ENCODE measurements at places on chromosomes 5 and 9.

- no peak for DNase-seq
Measured at GRCh38 chr5:81751836-81752643, 1.1 kb upstream of the SSBP2 start.

- DNase-seq: no peak
Measured at GRCh38 chr5:91168859-91169258, 214.3 kb downstream of the ARRDC3 start.

DNA sequence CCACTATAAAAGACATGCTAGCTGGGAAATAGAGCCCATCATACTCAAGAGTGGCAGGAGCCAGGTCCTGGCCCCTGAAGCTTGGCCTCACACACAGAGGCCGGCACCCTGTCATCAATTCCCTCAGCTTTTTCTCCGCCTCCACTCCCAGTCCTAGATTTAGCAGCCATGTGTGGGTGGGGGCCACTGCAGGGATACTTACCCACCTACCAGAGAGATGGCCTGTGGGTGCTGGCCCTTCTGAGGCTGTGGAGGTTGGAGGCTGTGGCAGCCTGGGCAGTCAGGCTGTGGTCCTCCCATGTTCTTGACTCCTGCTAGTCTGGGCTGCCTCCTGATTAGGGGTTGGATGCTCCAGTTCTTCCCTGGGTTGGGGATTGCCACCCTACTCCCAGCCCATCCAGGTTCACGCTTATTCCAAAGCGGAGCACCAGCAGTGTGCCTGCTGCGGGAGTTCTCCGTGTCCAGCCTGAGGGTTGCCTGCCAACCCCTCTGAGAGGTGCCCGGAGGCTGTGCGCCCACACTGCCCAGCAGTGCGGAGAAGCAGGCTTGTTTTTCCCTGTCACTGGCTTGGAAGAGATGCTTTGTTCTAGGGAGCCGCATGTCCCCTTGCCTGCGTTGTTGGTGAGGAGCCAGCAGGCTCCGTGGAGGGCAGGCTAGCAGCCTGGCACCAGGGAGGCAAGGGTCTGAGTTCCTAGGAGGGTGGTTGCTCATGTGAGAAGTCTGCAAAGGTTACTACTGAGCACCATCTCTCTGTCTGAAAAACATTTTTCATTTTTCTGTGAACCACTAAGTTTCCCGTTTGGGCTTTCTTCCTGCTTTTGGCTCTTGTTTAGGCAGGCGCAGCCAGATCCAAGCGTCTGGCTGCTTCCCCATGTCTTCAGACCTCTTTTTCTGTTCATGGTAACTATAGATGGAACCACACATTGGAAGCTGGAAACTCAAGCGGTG is 7.5 kb downstream of the SLC22A5 start:
- DNase-seq: no peak

- DNase-seq: no peak
Measured at GRCh38 chr5:163105456-163105855, 331.9 kb upstream of the CCNG1 start.

DNA sequence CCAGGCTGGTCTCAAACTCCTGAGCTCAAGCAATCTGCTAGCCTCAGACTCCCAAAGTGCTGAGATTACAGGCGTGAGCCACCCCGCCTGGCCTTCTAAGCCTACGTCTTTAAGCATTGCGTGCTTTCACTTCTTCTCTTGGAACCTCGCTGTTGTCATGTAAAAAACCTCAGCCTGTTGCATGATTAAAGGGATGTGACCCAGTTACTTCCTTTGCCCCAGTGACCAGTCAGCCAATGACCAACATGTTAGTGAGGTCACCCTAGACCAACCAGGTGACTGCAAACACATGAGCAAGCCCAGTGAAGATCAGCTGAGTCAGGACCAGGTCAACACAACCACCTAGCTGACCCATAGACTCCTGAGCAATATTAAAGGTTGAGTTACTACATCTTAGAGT is 10.5 kb downstream of the KIF4B start:
- no peak for DNase-seq

- DNase-seq: no peak
Measured at GRCh38 chr9:121771418-121771817, 120.0 kb downstream of the DAB2IP start.

DNA sequence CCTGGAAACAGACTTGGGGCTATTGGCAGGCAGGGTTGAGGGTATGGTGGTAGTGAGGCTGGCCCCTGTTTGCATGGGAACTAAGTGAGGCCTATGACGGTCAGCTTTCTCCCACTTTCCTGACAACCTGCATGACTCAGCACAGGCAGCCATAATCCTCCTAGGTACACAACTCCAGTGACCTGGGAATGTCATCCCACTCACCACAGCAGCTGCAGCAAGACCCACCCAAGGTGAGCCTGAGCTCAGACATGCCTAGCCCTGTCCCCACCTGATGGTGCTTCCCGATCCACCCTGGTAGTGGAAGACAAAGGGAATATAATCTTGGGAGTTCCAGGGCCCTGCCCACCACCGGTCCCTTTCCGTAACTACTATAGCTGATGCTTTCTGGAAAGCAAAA is 178.7 kb downstream of the NDUFS4 start:
- DNase-seq: no peak

DNA sequence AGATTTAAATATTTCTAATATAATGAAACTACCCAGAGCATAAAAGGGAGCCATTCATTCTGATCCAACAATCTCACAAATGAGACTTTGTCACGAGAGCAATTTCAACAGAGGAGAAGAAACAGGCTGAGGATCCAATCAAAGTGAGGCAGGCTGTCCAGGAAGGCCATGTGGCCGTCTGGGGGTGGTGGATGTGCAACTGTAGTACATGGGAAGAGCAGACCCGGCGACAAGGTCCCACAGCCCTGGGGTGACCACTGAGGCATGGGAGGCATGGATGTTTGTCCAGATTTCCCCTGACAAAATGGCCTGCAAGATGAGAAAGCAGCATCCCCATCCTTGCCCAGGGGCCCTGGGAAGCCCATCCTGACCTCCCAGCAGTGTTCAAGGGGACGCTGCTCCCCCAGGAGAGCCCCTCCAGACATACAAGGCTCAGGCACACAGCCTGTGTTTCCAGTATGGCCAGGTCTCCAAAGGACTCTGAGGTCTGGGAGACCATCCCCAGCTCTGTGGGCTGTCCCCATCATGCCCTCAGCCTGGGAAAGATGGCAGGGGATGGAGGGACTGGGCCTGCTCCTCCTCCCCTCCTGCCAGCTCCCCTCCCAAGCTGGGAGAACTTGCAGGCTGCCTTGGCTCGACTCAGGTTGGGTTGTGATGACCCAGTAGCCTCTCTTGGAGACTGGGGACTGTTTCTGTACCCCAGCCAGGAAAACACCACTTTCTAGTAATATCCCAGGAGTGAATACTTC is 27.5 kb upstream of the FCN2 start:
- no peak for DNase-seq

DNA sequence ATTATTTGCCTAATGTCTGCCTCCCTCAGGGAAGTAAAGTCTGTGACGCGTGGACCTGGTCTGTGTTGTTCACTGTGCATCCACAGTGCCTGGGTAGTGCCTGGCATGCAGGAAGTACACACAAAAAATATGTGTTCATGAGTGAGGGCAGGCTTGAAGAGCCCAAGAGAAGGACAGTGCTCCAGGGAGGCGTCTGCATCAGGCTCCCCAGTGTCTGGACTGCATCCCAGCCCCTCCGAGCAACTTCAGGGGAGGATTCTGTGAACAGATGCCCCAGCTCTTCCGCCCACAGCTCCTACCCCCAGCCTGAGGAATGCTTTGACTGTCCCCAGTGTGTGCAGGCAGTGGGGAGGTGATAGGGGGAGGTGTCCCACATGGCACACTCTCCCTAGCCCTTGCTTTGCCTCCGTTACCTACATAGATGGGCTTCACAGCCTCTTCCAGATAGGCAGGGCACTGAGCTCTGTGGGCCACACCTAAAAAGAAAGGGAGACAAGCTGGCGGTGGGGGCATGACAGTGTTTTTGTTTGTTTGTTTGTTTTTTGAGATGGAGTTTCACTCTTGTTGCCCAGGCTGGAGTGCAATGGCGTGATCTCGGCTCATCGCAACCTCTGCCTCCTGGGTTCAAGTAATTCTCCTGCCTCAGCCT is 25.4 kb downstream of the IRF1 start:
- DNase-seq: no peak

DNA sequence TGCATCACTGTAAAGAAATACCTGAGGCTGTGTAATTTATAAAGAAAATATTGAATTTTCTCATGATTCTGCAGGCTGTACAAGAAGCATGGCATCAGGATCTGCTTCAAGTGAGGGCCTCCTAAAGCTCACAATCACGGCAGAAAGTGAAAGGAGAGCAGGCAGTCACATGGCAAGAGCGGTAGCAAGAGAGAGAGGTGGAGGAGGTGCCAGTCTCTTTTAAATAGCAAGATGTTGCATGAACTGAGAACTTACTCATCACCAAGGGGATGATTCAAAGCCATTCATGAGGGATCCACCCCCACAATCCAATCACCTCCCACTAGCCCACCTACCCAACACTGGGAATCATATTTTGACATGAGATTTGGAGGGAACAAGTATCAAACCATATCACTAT is 184.5 kb upstream of the PAPPA start:
- DNase-seq: no peak

DNA sequence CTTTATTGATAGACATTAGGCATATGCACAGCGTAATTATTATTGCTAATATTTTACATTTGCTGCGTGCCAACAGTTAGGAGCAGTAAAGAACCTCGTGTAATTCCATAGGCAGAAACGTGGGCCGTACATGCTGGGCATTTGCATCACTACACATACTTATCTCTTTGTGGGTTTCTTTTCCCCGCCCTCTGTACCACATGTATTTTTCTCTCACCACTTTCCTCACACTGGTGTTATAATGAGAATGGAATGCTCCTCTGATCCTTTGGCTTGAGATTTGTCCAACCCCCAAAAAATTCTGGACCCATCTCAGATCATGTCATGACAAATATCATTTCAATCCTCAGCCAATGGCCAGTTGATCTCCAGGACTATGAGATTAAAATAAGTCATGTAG is 1952.6 kb upstream of the WWC1 start:
- DNase-seq: no peak

DNA sequence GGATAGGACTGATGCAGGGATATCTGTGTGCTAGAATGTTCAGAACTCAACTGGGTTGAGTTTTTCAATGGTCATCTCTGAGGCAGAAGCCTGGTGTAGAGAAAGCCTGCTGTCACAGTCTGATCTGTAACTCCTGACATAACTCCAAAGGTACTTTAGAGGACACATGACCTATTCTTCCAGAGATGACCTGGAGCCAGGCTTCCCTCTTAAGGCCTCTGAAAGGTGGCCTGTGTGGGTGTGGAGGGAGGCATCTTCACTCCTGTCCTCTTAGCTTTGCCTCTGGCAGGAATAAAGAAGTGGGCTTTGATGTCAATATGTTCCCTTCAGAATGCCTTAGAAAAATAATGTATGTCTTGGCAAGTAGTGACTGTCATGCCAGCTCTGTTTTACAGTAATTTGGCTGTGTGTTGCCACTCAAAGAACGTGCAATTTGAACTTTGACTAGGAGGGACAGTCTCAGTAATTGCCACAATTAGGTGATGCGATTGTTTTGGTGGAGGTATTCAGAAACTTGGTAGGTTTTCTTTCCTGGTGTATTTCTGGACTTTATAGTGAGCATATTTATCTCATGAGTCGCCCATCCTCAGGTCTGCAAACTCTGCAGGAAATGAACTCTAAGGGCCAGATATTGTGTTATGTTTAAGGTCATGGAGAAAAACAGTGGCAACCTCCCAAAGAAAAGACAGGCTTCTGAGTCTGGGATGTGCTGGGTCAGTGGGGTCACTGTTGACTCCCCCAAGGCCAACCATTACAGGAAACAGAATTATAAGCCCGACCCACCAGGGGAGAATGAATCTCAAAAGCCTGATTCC is 3.2 kb upstream of the C5orf63 start:
- no peak for DNase-seq

DNA sequence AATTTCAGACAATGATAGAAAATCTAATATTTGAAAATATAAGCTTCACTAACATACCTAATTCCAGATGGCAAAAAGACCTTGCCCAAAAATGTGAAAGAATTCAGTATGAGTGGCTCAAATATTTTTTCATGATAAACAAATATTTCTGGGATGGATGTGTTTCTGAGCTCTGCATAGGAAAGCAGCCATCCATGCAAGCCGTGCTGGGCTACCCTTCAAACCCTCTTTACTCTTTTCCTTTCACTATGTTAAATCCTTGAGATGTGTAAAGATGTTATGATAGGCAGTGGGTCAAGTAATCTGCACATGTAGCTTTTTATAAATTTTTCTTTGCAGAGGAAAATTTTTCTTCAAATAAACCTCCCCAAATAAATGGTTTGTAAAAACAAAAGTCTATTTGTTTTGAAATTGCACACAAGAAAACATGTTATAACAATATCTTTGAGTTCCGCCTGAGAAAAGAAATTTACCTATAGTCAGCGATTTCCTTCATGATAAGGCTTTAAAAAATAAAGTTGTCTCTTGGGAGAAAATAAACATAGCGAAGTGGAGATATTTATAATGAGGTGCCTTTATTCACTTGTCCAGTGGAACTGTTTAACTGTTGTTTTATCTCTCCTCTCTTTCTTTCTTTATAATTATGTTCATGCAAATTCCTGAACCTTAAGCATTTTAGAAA is 154.3 kb upstream of the PITX1 start:
- no peak for DNase-seq

- peak; percentile 69 for DNase-seq
Measured at GRCh38 chr5:37721447-37721871, 118.4 kb downstream of the GDNF start.

GRCh38 chr5:91156242-91156641 is 226.9 kb downstream of the ARRDC3 start:
- DNase-seq: no peak

DNA sequence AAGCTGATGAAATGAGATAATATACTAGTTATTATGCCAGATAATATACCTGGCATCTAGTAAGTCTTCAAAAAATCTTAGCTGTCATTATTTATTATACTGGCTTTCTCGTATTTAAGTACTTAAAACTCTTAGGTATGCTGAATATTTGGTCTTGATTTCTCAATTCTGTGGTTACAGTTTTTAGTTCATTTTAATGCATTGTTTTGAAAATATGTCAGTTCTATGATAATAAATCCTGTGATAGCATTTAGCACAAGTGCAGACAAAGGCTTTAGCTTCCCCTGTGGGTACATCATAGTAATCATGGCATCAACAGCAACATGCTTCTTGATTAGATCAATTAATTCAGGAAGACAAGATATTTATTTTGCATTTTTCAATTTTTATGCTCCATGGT is 133.0 kb downstream of the SMC2 start:
- no peak for DNase-seq

GRCh38 chr5:37900692-37901091 is 60.9 kb upstream of the GDNF start:
- no peak for DNase-seq

- DNase-seq: no peak
Measured at GRCh38 chr5:68653471-68653870, 437.9 kb downstream of the PIK3R1 start.

GRCh38 chr9:113621309-113621791 is 157.8 kb downstream of the RGS3 start:
- DNase-seq: no peak

GRCh38 chr5:106780355-106780754 is 890.4 kb downstream of the EFNA5 start:
- no peak for DNase-seq

GRCh38 chr5:179128976-179129375 is 68.8 kb downstream of the ZNF354C start:
- DNase-seq: no peak
